Hematopoietic multipotent progenitor cell treated with erythropoietin and hydrocortisone succinate and interleukin-3 and kit ligand, for 6 days (in vitro differentiated cells): ENCODE measurements at places on chromosomes 7 and 10.

DNA sequence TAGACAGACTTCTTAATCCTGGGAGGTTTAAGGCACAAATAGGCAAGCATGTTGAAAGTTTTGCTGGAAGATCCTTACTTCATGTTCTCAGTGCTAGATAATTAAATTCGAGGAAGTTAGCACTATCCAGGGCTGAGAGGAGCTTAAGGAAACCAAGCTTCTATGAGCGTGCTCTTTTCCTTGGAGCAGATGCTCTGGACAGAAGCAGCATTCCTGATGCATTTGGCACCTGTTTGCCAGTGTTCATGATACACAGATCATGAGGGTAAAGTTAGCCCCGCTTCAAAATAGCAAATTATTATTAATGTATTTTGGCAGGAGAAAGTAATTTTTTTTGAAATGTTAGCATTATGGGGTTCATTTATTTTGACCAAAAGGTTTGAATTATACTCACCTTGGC, 9.4 kb downstream of the HDAC9 start:
- DNase-seq = no peak

DNA sequence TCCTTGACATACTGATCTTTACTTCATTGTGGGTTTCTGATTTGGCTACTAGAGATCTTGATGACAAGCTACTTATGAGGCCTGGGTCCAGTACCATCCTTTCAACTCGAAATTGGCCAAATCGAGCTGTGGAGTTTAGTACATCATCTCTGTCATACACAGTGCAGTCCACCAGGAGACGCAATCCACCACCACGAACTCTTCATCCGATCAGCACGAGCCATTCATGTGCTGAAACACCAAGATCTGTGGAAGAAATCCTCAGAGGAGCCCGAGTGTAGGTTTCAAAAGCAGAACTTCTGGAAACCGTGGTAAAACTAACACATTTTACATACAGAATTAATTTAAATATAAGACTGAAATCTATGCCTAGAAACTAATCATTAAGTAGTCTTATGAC, 14.2 kb downstream of the DNAJC9 start:
- peak; percentile 64 for DNase-seq

GRCh38 chr10:48518986-48519385, 85.9 kb downstream of the ARHGAP22 start:
- DNase-seq = no peak

DNA sequence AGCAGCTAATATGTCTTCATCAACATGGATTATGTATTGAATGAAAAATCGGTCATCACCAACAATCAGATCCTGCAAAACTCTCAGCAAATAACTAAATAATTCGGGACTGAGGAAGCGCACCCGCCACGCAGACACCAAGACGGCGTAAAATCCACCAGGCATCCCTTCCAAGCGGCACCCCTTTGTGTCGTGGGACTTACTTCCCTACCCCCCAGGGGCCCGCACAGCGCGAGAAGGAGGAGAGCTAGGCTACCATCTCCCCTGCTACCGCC, 721 bp downstream of the ARL3 start:
- no peak for DNase-seq

DNA sequence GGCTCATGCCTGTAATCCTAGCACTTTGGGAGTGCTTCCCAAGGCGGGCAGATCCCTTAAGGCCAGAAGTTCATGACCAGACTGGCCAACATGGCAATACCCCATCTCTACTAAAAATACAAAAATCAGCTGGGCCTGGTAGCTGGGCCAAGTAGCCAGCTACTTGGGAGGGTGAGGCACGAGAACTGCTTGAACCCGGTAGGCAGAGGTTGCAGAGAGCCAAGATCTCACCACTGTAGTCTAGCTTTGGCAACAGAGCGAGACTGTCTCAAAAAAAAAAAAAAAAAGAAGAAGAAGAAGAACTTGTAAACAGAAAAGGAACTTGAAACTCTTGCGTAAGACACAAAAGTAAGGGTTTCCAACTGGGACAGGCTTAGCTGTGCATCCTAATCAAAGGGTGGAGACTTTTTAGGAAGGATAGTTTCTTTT, 5.6 kb upstream of the IFIT2 start:
- DNase-seq = peak; percentile 60
